ENCODE measurements at places on chromosomes 3 and 15.

GRCh38 chr3:193814166-193814892 is 221.3 kb downstream of the OPA1 start:
- no peak for DNase-seq

GRCh38 chr15:85582131-85583079 is 202.0 kb downstream of the AKAP13 start:
- no peak for DNase-seq

- DNase-seq: no peak
Measured at GRCh38 chr3:143348486-143349327, 229.1 kb downstream of the CHST2 start.

GRCh38 chr3:123397050-123397590 is 51.8 kb downstream of the ADCY5 start:
- DNase-seq: no peak

- no peak for DNase-seq
Measured at GRCh38 chr3:130462089-130462488, 54.9 kb upstream of the COL6A6 start.

DNA sequence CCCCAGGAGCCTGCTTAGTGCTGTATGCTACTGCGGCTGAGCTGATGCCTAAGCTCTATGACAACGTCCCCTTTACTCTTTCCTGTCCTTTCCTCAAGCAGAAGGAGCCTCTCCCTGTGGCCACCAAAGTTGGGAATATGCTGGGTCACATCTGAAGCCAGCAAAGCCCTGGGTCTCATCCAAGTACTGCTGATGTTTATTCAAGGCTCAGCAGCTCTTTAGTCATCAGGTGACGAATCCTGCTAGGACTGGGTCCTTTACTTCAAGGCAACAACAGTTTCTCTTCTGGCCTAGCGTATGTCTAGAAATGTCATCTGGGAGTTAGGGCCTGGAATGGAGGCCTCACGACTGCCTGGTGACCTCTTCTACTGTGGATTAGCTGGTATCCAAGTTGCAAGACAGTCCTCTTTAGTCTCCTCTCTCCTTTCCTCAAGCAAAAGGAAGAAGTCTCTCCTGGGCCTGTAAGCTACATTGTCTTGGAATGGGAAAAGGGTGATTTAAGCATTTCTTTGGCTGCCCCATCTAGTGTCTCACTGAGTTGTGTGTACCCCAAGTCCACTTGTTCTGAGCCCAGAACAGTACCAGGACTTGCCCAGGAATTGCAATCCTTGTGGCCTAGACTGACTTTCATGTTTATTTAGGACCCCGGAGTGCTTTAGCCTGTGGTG is 63.9 kb downstream of the TNFAIP8L3 start:
- DNase-seq: no peak

DNA sequence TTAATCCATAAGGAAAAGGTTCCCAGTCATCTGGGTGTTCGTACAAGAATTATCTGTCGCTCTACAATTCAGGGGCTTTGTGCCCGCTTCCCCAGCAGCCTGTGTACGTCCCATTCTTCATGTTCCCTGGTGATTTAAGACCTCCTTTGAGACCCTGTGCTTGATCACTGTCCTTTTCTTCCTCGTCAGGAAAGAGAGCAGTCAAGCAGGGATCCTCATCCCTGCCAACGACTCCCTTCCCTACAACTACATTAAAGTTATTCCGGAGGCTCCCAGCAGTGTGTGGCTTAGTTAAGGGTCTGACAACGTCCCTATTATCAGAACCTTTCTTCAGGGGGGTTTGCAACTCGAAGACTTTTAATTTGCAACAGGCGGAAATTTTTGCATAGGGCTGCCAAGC is 175.7 kb downstream of the FOXP1 start:
- DNase-seq: no peak

- no peak for DNase-seq
Measured at GRCh38 chr3:111727843-111728565, 131.1 kb upstream of the PHLDB2 start.

Measured in NCI-H526 (cell line).